Posterior cingulate gyrus (tissue), 11 donors: ENCODE measurements at places on chromosomes 12 and 14.

DNA sequence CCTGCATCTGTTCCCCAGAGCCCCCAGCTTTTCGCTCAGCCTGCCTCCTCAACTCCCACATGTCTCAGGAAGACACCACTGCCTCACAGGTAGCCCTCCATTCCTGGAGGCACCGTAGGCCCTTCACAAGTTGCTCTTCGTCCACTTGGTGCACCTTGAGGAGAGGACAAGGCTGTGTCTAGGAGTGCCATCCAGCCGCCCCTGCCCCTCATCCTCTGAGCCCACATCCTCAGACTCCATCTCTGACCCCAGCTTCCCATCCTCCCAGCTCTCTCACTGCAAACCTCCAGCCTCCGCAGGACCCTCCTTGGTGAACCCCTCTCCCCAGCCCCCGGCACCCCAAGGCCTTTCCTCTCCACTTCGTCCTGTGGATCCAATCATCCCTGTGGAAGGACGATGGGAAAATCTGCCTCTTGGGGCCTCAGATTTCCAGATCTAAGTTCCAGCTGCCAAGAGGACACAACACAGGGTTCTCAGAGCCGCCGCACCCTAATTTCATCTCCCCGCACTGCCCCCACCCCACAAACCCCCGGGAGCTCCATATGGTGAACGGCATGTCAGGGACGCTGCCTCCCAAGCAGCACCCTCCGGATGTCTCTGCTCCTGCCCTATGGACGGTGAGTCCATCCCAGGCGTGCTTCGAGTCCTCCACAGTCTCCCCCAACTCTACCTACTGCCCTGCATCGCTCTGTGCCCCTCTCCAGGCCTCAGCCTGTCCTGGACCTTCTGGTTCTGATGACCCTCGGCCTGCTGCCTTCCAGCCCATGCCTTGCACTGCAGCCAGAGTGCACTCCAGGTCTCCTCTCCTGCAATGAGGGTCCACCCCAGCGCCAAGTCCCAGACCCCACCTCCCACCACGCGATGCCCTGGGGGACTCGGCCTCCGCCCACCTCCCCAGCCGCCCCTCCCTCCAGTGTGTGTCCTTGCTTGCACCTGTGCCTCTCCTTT lies 314.1 kb upstream of the DIO3 start:
- DNase-seq, result no peak

DNA sequence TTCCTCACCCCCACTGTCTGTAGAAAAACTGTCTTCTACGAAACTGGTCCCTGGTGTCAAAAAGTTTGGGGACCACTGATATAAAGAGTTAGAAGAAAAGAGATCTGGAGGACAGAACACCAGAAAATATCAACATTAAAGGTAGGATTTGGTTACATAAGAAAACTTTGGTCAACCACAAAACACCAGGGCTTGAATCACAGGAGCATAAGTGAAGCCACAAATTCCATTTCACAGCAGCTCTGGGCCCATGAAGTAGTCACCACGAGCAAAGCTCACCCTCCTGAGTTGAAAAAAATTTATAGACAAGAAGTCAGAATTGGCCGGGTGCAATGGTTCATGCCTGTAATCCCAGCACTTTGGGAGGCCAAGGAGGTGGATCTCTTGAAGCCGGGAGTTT lies 19.4 kb downstream of the RALGAPA1 start:
- DNase-seq, result no peak

- DNase-seq, result no peak
These were observed 154.9 kb downstream of the C12orf75 start for GRCh38 chr12:105485321-105485910.

DNA sequence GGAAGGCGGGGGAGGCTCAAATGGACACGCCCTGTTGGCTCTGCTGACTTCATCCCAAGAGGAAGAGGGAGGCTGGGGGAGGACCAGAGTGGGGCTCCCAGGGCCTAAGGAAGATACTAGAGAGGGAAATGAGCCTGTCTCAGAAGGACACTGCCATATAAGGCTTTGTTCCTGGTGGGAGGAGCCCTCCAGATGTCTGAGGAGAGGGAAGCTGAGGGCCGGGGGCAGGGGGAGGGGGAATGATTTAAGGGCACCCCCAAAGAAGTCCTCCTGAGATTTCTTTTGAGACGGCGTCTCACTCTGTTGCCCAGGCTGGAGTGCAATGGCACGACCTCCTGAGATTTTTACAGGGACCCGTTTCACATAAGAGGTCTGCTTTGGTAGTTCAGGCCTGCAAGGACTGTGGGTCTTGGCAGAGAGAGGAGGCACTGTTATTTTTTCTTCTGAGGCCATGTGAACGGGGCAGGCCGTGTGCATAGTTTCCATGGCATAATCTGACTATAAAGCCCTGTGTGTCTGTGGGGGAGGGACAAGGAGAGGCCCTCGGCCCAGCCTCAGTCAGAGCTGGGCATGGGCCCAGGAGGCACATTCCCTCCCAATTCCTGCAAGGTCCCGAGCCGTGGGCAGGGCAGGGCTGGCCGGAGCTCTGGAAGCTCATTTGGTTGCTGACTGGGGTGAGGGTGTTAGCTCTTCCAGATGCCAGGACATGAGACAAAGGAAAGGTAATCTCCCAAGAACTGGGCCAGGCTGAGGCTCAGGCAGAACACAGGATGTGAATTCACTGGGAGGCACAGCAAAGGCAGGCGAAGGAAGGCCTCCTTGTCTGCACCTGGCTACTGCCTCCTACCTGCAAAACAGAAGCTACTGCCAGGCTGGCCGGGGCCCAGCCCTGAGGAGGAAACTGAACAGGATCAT lies 22.2 kb upstream of the PLEKHG3 start:
- DNase-seq, result peak; percentile 94

GRCh38 chr14:39847194-39847593 lies 415.0 kb upstream of the FBXO33 start:
- no peak for DNase-seq

GRCh38 chr12:188910-189621 lies 24.9 kb downstream of the SLC6A12 start:
- peak; percentile 93 for DNase-seq

GRCh38 chr12:18427520-18427919 lies 166.2 kb downstream of the PIK3C2G start:
- DNase-seq, result no peak

DNA sequence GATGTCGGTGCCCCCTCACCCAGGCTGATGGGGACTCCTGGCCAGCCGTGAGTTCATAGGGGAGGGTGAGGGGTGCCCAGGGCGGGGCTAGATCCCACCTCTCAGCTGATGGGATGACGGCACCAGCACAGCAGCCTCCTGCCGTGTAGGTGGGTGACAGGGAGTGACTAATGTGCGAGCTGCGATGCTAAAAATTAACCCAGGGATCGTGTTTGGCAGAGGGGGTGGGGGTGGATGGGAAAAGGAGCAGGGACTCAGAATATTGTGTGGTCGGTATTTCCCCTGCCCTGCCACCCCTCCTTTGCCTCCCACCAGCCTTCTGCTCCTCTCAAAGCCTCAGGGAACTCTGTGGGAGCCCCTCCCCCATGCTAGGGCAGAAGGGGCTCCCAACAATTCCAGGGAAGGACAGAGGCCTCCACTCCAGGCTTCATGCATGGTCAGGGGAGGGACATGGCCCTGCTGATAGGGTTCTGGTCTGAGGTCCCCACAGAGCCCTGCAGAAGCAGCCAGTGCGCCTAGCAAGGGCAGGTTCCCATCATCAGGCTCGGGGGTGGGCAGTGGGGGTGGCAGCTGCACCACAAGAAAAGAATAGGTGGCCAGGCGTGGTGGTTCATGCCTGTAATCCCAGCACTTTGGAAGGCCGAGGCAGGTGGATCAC lies 12.5 kb downstream of the TAMALIN start:
- DNase-seq, result peak; percentile 91

- no peak for DNase-seq
These were observed 187.9 kb upstream of the GRIN2B start for GRCh38 chr12:14169281-14169680.

DNA sequence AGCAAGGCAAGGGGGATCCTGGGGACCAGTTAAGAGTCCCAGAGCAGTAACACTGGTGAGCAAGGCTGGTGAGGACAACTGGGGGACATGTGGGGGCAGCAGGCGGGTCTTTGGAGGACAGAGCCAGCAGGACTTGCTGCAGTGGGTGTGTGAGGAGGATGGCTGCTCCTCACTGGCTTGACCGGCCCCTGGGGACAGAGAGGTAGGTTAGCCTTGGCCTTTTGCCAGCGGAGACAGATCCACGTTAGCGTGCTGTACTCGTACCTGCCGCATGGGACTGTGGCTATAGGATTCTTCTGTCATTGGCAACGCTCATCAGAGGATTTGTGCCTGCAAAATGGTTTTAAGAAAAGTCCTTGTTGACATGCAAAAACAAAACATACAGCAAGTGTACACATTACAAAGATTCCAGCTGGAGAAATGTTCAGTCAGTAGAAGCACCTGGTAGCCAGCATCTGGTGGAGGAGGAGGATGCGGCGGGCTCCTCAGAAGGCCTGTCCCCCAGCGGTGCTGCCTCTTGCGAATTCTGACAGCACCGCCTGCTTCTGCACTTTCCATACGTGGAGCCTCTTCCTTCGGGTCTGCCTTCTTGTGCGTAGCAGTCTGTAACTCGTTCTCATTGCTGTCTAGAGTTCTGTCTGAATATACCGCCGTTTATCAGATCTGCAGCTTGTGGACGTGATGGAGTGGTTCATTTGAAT lies 91.3 kb downstream of the EP400 start:
- DNase-seq, result no peak
